SK-N-MC (cell line): ENCODE measurements at places on chromosomes 4 and X.

GRCh38 chr4:792626-793092 is 33.3 kb downstream of the CPLX1 start:
- DNase-seq: no peak

GRCh38 chrX:102345916-102346315 is 93.9 kb downstream of the NXF2B start:
- DNase-seq: no peak

DNA sequence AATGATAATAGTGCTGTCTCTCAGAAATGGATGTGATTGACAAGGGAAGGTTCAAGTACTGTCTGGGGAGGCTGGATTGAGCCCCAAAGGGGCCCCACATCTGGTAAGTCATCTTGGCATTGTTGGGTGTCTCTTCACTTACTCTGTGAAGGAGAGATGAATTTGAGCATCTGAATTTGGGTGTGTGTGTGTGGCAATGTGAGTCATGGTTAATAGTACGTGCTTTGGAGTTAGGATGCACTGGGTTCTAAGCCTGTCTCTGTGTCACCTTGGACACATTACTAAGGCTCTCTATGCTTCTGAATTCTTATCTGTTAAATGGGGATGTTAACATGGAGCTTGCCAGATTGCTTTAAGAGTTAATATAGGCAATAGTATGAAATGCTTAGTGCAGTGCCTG is 80.4 kb downstream of the FRAS1 start:
- DNase-seq: no peak

DNA sequence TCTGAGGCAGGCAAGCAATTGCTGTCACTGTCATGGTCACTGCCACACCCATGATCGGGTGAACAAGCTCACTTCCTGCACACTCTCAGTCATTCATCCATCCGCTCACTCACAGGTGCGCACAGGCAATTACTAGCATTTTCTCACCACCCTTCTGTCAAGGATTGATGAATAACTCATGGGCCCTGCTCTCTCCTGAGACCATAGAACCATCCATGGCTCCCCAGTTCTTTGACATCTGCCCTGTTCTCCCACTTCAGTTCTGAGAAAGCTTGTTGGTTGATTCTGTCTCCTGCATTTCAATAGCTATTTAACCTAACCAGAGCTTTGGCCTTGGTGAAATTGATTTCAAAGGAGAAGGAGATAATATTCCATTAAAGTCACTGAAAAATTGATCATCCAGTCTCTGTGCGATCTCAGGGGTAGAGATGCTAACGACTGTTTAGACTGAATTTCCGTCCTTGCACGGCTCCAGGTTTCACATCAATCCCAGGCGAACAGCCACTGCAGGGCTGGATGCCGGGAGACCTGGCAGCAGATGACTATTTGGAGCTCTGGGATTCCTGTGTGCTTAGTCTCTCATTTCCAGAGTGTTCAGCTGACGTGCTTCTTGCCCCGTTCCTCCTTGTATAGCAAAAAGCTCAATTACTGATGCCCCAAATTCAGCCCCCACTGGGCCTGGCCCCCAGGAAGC is 36.9 kb upstream of the ADRA2C start:
- no peak for DNase-seq

DNA sequence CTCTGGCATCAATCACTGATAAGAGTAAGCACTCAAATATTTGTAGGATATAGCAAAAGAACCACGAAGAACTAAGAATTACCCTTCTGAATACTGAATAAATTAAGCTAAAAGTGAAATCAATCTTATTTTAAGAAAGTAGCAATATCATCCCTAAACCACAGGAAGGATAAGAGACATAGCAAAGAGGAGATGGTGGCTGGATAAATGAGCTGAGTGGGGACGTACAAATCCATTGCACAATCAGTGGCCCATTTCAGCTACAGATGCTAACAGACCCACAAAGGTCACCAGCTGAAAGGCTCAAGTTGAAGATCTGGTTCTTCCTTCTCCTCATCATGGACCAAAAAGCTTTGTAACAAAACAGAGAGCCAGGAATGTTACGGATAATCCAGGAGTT is 77.1 kb downstream of the SLC9A7 start:
- DNase-seq: no peak

DNA sequence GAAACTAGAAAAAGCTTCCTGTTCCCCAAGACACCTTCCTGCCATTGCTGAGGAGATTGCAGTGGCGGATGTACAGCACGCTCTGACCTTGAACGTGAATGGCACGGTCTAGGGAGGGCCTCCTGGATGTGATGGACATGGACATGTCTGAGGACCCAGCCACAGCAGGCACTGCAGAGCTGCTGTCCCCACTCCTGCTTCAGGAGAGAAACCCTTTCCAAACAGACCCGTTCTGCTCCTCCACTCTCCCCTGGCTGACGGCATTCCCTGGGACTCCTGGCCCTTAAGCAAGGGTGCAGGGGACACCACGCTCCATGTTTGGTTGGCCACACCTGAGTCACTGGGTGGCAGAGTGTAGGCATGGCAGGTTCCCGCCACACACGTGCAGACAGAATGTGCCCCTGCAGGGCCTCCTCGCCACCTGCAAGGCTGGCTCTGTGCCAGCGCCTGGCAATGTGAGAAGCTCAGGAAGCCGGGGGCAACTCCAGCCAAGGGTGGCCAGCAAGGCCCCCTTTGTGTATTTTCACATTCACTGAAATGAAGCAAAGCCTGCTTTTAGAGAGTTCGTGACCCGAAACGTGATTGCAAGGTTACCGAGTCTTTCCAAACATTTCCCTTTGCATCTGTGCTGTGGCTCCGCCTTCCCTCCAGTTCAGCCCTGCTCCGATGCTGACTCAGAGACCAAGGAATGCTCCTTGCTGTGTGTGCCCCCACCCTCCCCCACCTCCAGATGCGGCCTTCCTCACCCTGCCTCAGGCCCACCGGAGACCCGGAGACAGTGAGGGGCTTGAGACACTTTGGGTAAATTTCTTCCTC is 46.1 kb downstream of the HTRA3 start:
- no peak for DNase-seq

DNA sequence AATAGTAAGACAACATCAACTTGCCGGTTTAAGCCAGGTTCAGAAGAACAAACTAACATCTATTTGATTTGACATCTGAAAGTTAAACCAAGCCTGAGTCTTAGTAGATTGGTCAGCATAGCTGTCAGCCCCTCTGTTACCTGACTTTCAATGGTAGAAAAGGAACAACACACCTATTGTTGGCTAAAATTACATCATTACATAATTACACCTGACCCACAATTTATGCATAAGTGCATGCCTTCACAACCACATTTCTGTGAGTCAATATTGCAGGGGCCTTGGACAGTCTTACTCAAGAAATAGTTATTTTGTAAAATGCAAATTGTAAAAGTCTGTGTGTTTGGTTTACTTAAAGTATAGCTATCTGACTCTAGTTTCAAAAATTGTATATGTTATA is 36.2 kb downstream of the EGFL6 start:
- DNase-seq: no peak

DNA sequence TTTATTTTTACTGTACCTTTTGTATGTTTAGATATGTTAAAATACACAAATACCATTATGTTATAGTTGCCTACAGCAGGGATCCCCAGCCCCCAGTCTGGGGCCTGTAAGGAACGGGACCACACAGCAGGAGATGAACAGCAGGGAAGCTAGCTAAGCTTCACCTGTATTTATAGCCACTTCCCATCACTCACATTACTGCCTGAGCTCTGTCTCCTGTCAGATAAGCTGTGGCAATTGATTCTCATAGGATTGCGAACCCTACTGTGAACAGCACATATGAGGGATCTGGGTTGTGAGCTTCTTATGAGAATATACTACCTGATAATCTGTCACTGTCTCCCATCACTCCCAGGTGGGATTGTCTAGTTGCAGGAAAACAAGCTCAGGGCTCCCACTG is 73.9 kb downstream of the BMPR1B start:
- no peak for DNase-seq

DNA sequence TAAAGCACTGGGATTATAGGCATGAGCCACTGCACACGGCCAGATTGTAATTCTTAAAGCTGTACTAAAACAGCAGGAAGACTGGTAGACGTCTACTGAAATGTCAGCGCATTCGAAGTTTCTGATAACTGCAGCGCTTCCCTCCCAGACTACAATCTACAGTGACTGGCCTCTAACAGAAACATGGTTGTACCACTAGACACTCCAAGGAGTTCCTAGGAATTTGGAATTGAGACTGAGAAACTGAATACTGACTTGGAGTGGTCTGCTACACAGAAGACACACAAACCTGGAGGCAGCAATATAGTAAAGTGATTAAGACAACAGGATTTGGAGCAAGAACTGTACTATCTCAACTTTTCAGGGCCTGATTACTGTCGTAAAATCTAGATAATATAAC is 937 bp downstream of the HELQ start:
- no peak for DNase-seq

- DNase-seq: no peak
These were observed 12.8 kb downstream of the CLDN2 start for GRCh38 chrX:106932960-106933537.

GRCh38 chr4:8848507-8849265 is 23.0 kb downstream of the HMX1 start:
- no peak for DNase-seq

DNA sequence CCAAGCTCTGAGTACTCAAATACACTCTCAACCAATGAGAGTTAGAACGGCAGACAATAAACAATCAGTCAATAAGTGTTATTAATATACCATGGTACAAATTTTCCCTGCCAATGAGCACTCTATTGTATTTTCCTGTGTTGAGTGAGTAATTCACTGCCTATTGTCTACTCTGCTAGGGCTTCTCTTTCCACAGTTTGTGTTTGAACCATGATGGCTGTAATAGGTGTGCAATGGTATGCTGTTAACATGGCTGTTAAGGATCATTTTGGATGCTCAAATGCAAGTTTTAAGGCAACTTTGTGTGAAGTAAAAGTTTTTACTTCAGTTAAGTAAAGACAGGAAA is 41.2 kb downstream of the RPS6KA3 start:
- no peak for DNase-seq

DNA sequence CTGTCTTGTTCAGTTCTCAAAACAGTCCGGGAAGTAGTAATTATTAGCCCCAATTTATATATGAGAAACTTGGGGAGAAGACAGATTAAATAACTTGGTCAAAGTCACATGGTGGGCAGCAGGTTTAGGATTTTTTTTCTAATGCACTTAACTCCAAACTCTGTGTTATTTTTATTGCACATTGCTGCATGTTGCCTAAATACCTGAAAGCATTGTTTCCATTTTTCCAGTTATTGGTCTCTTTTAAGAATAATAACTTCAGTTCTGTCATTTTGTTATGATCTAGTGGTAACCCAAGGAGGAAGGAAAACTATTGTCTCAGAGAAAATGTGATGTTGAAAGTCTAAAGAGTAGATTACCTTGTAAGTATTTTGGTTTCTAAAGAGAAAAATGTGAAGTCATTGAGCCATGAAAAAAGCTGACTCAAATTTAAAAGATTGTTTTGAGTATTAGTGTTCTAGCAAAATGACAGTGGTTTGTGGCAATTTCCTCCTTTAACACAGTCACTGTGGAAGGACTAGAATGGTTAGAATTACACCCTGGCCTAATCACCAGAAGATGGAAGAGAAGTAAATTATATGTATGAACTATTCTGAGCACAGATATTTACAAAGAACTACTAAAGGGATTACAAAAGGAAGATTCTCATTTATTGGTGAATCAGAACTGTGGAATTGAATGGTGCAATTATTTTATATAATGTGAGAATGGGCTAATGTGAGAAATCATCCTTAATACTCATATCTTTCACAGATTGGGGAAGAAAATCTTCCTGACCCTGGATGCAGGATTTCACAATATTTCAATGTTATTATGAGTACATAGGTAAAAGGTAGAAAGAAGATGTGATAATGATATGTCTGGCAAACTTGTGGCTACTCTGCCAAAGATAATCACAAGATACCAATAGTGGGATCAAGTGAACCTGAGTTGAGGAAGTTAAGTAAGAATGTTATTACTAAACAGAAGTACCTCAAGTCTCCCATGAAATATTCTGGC is 21.7 kb upstream of the CXCL8 start:
- DNase-seq: no peak

DNA sequence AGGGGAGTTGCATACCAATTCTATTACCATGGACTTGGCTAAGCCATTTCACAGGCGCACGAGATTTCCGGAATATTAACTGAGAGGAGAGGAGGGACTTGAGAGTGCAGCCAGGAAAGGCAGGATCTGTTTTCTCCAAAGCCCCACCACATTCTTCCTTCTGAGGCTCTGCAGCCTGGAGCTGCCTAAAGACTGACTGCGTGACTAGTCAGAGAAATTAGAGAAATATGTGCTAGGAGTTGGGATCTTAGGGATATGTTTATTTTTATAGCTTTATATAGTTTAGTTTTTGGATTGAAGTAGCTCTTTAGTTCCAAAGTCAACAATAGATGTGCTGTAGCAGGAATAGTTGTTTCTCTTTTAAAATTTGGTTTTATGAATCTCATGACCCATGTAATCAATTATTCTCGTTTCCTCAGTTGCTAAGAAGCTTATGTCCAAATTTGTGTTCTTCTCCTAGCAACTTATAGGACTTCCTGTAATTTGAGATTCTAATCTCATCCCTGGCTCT is 300.1 kb upstream of the DDX53 start:
- DNase-seq: peak; percentile 10

DNA sequence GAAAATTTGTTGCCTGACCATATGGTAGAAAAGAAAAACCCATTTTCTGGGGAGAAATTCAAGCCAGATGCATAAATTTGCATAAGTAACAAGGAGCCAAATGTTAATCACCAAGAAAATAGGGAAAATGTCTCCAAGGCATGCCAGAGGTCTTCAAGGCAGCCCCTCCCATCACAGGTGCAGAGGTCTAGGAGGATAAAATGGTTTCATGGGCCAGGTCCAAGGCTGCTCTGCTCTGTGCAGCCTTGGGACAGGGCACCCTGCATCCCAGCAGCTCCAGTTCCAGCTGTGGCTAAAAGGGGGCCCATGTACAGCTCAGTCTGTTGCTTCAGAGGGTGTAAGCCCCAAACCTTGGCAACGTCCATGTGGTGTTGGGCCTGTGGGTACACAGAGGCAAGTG is 200.0 kb downstream of the LARP7 start:
- no peak for DNase-seq

- DNase-seq: no peak
These were observed 133.7 kb upstream of the IL1RAPL2 start for GRCh38 chrX:104432321-104432720.

- DNase-seq: peak; percentile 26
These were observed at the start of gene ITM2A for GRCh38 chrX:79366873-79367749. TSS of gene ITM2A (minus strand) at chrX:79367334. CDS start at chrX:79367215, 119 bp downstream.

- DNase-seq: no peak
These were observed 33.2 kb upstream of the ARSD start for GRCh38 chrX:2962381-2962780.

GRCh38 chr4:183610033-183610432 is 49.0 kb downstream of the RWDD4 start:
- no peak for DNase-seq
